ENCODE measurements at places on chromosomes 5 and 9. TPM values are rescaled to one million over a fixed set of nuclear protein-coding genes. Genes with fewer than 3 reads are reported as not detected.

DNA sequence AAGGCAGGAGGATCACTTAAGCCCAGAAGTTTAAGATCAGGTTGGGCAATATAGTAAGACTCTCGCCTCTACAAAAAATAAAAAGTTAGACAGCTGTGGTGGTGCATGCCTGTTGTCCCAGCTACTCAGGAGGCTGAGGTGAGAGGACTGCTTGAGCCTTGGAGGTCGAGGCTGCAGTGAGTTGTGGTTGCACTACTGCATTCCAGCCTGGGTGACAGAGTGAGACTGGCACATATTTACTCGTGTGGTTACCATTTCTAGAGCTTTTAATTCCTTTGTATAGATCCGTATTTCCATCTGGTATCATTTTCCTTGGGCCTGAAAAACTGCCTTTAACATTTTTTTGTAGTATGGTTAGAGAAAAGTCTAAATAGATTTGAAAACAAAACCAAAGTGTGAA lies 7.8 kb downstream of the IL6ST start:
- H3K36me3 ChIP-seq = peaks cover 2% of the 10 kb centered on the region
- no peak overlapping the region for H3K27ac ChIP-seq
- no peaks in the 10 kb centered on the region for H3K27me3 ChIP-seq
- peaks cover 3% of the 10 kb centered on the region for H3K4me1 ChIP-seq
- H3K4me3 ChIP-seq = no peak overlapping the region

- no peak for DNase-seq
- no peak overlapping the region for H3K4me3 ChIP-seq
- no peaks in the 10 kb centered on the region for H3K27me3 ChIP-seq
- no peaks in the 10 kb centered on the region for H3K4me1 ChIP-seq
Observed at GRCh38 chr5:89452081-89452480, 569.1 kb upstream of the MEF2C start.

- H3K27ac ChIP-seq = no peak overlapping the region
- no peaks in the 10 kb centered on the region for H3K36me3 ChIP-seq
- no peaks in the 10 kb centered on the region for H3K27me3 ChIP-seq
- DNase-seq = no peak
- H3K4me3 ChIP-seq = no peak overlapping the region
- no peaks in the 10 kb centered on the region for H3K4me1 ChIP-seq
Observed at GRCh38 chr5:155342956-155343355, 329.4 kb downstream of the KIF4B start.

DNA sequence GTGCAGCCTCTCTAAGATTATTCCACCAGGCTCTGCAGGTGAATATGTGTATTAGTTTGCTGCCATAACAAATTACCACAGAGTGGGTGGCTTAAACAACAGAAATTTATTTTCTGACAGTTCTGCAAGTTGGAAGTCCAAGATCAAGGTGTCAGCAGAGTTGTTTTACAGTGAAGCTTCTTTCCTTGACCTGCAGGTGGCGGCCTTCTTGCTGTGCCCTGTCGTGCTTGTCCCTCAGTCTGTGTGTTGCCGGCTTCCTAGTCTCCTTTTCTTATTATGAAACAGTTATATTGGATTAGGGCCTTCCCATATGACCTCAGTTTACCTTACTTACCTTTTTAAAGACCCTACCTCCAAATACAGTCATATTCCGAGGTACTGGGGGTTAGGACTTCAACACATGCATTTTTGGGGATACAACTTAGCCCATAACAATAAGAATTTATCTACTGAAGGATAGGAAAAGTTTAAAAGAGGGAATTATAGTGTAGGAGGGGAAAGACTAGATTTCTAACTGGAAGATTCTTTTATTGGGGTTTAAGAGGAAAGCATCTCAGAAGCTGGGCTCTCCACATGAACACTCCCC lies 97.4 kb downstream of the OSTF1 start:
- no peak for DNase-seq
- H3K27me3 ChIP-seq = no peaks in the 10 kb centered on the region
- H3K27ac ChIP-seq = no peak overlapping the region
- no peaks in the 10 kb centered on the region for H3K4me1 ChIP-seq
- H3K36me3 ChIP-seq = no peaks in the 10 kb centered on the region

- no peaks in the 10 kb centered on the region for H3K4me1 ChIP-seq
- H3K27ac ChIP-seq = no peak overlapping the region
- DNase-seq = no peak
- H3K4me3 ChIP-seq = no peak overlapping the region
- no peaks in the 10 kb centered on the region for H3K36me3 ChIP-seq
Observed at GRCh38 chr5:32482193-32482592, 37.7 kb upstream of the ZFR start.

DNA sequence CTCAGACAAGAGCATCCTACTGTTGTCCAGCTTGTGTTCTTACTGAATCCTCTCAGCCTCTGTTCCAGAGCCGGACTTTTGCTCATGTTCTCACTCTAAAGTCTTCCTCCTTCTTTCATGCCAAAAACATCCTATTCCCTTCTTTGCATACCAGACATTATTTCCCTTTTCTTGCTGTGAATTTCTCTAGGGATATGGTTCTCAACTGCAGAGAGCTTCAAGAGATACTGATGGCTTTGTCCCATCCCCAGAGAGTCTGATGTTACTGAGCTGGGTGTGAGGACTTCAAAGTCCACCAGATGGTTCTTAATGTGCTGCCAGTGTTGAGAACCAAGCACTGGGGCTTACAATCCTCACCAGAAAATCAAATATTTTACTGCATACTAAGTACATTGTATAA lies 98.6 kb upstream of the FER start:
- no peaks in the 10 kb centered on the region for H3K36me3 ChIP-seq
- H3K4me1 ChIP-seq = no peaks in the 10 kb centered on the region
- H3K27ac ChIP-seq = no peak overlapping the region
- H3K4me3 ChIP-seq = no peak overlapping the region
- no peak for DNase-seq
- no peaks in the 10 kb centered on the region for H3K27me3 ChIP-seq

- no peak overlapping the region for H3K27ac ChIP-seq
- H3K27me3 ChIP-seq = no peaks in the 10 kb centered on the region
- no peak for DNase-seq
- H3K4me1 ChIP-seq = no peaks in the 10 kb centered on the region
Observed at GRCh38 chr9:114735704-114736103, 53.7 kb upstream of the TEX48 start.

GRCh38 chr9:137149942-137150616 lies 11.1 kb downstream of the GRIN1 start:
- H3K4me1 ChIP-seq = no peaks in the 10 kb centered on the region
- H3K36me3 ChIP-seq = no peaks in the 10 kb centered on the region
- DNase-seq = no peak
- H3K27me3 ChIP-seq = no peaks in the 10 kb centered on the region
- no peak overlapping the region for H3K4me3 ChIP-seq
- H3K27ac ChIP-seq = no peak overlapping the region

Gene RGP1
- total RNA-seq = 30.0 TPM

Gene OR13D1
- total RNA-seq = not detected

Gene GRIA1
- 6.5 TPM for total RNA-seq
